ENCODE measurements at places on chromosomes 3 and 15.

DNA sequence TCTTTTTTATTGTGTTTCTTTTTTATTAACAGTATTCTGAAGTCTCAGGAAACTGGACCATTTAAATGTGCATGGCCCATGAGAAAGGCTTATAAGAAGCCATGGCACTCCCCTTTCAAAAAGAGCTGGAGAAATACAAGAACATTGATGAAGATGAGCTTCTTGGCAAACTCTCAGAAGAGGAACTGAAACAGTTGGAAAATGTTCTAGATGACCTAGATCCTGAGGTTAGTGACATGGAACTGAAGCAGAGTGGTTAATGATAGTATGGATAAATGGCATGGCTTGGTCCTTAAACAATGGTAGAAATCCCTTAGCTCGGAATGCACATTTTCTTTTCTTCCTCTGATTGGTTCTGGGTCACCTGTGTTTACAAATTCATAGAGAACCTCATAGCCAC is 14.9 kb downstream of the TMOD2 start:
- no peak for DNase-seq

- no peak for DNase-seq
Observed at GRCh38 chr15:92018535-92019239, 165.2 kb downstream of the SLCO3A1 start.

DNA sequence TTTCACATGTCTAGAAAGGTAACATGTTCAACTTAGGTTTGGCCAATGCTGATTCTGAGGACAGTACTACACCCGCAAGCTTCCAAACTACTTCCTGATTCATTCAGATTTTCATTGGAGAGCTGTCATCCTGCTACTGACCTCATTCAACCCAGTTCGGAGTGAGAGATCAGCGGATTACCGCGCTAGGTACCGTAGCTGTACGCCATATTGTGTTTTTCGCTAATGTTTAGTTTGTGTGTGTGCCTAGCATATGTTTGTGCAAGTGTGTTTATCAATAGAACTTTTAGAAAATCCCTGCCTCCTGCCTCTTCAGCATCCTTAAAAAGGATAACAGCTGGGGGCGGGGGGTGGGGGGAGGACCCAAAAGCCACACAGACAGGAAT is 1.1 kb downstream of the ZBTB20 start:
- DNase-seq: no peak

GRCh38 chr3:58683466-58683865 is 16.9 kb upstream of the FAM3D start:
- no peak for DNase-seq

DNA sequence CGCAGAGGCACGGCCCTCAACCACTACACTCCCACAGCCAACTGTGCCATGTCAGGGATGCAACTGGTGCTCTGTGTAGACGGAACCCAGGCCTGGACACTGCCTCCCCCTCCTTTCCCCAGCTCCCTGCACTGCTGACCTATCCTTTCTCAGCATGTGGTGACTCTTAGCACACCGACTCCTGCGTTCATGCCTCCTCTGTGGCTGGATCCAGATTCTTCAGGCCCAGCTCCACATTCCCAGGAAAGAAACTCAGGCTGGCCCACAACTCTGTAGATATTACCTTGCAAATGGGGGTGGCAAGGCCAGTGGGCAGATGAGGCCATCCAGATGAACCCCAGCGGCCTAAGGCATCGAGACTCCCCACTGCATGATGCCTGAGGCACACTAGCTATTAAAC is 272.7 kb downstream of the OCA2 start:
- DNase-seq: no peak

- DNase-seq: no peak
Observed at GRCh38 chr3:170323331-170323730, 34.2 kb upstream of the SKIL start.

GRCh38 chr3:82462977-82463376 is 701.5 kb upstream of the GBE1 start:
- DNase-seq: no peak

GRCh38 chr15:75062706-75063105 is 39.3 kb downstream of the PPCDC start:
- DNase-seq: no peak

- DNase-seq: no peak
Observed at GRCh38 chr3:4411236-4411635, 55.8 kb downstream of the SUMF1 start.

GRCh38 chr15:101046826-101047225 is 127.7 kb downstream of the LRRK1 start:
- no peak for DNase-seq

DNA sequence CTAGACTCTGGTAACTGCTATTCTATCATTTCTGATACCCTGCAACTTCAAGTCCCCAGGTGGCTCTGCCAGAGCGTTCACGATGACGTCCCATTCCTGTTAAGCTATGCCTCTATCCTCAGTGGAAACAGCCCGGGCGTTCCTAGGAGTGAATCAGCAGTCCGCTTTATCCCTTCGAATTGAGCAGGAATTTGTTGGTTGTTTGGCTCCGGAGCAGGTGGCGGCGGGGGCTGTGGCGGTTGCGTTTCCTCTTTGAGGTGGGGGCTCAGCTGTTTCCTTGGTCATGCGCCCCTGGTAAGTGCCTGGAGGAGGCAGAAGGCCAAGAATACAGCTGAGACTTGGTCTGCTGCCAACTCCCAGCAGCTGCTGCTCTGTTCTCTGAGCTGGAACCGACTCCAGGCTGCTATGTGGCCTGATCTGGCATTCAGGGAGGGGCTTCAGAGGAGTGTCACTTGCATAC is 25.2 kb downstream of the ARPP21 start:
- DNase-seq: no peak

GRCh38 chr3:186095561-186096081 is 13.3 kb downstream of the ETV5 start:
- no peak for DNase-seq

DNA sequence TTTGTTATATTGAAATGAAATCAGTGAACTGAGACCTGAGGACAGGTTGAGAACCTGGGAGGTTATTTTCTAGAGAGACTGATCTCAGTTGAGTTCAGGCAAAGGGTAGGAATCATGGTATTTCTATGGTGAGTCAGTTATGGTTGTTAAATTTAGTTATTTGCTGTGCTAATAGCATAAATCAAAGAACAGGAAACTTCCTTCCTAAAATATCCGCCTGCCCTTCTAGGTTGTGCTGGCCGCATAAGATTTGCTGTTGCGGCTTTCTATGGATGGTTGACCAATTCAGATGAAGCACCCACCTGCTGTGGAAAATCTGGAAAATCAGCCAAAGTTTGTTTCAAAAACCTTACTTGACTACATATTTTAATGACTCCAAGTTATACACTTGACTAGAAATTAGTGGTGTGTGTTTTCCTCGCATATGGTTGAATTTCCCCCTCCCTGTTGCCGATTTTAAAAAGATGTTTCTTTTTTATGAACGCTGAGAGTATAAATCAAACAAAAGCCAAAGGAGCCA is 52.6 kb downstream of the PLCL2 start:
- DNase-seq: no peak

- DNase-seq: no peak
Observed at GRCh38 chr15:74664028-74664616, 31.7 kb downstream of the EDC3 start.

DNA sequence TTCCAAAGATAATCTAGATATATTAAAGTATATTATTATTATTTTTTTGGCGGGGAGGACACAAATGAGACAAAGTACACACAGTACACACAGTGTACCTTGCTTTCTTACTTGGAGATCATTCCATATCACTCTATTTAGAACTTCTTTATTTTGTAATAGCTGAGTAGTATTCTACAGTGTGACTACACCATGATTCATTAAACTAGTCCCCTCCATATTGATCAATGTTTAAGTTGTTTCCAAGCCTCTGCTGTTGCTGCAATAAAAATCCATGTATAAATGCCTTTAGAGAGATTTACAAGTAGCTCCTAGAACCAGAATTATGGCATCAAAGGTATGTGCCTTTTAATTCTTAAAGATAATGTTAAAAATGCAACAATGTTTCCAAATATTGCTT is 38.8 kb downstream of the PYGO1 start:
- no peak for DNase-seq

- DNase-seq: no peak
Observed at GRCh38 chr15:90294601-90295269, 29.3 kb downstream of the NGRN start.

DNA sequence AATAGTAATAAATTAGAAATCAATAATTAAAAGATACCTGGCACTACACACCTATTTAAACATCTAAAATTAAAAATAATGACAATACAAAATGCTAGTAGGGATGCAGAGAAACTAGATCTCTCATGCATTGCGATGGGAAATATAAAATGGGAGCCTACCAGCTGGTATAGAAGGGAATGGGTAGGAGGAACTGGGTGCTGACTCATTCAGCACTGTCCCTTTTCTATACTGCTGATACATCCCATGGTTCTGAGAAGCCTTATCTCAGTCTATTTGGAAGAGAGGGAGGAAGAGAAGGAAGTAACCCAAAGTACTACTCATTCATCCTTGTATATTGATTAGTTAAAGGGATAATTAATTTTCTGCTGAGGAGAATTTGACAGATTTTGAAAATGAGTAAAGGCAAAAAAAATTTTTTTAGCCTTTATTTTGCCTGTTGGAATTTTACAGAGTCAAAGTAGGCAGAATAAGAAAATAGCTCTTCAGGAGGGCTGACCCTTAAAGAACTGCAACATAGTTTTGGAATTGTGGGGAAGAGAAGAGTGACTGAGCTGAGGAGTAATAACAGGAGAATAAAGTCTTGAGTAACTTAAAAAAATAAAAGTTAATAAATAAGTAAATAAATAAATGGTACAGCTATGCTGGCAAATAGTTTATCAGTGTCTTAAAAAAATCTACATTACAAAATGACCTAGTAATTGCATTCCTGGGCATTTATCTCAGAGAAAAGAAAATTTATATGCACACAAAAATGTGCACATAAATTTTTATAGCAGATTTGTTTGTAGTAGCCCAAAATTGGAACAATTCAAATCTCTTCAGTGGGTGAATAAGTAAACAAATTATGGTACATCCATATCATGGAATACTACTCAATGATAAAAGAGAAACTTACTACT is 15.3 kb upstream of the BHLHE40 start:
- no peak for DNase-seq

DNA sequence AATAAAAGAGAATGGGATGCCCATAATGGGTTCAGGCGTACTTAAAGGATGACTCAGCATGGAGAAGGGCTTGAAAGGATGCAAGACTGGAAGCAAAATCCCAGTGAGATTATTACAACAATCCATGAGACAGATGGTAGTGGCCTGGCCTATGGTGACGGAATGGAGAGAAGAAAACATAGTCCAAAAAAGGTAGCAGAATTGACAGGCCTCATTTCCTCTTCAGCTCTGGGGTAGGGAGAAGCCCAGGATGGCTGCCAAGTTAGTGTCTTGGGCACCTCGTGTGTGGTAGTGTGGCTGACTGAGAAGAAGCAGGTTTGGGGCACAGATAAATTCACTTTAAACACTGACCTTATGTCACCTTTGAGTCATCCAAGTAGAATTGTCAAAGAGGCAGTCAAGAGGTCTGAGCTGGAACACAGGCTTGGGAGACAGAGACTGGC is 18.1 kb downstream of the MB21D2 start:
- DNase-seq: no peak

DNA sequence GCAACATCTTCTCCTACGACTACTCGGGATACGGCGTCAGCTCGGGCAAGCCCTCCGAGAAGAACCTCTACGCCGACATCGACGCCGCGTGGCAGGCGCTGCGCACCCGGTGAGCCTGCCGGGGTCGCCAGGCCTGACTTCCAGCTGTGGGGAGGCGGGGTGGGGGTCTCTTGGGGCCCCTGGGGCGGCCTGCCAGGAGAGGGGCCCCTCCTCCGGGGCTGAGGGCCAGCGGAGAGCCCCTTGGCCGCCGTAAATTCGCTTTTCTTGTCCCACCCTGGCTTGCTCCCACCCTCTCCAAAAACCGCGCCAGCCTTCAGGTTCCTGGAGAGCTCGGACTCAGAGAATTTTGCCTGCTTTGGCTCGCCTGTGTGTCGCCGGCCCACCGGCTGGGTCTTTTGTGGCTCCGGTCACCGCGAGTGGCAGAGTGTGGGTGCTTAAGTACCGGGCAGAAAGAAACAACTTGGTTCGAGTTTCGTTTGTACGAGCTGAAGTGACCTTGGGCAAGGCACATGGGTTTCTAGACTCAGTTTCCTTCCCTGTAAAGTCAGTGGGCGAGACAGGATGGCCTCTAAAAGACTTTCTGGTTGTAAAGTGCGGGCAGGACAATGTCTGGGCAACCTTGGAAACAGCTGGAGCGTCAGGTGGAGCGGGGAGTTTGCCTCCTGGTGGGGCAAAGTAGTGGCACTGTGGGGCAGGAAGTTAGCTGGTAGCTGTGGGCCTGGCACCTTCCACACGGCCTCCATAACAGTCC is 976 bp downstream of the ABHD17C start:
- no peak for DNase-seq

GRCh38 chr15:75229191-75230015 is 27.7 kb downstream of the C15orf39 start:
- no peak for DNase-seq

DNA sequence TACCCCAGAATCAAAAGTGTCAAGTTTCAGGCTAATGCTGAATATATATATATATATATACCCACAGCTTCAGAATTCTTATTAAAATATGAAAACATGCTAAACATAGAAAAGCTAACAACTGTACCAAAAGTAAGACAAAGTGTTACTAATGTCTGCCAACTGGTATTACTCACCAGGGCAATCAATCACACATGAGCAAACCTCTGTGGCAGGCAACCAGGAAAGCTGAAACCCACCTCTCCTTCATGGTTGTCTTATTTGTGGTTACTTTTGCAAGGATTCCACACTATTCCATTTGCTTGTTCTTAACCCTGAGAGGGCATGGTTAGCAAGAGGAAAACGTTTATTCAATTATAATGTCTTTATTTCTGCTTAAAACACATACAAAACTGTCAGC is 512.3 kb upstream of the MDFIC2 start:
- no peak for DNase-seq

GRCh38 chr15:34606545-34606944 is 23.1 kb upstream of the GOLGA8B start:
- DNase-seq: no peak

Measured in stimulated activated CD4-positive, alpha-beta T cell treated with anti-CD3 and anti-CD28 coated beads, TNF-alpha, amount 100 ng/mL, for 4 hours (primary cell).